ENCODE measurements at places on chromosomes 3 and 15. TPM values are rescaled to one million over a fixed set of nuclear protein-coding genes. Genes with fewer than 3 reads are reported as not detected.

CHSY1 gene
- total RNA-seq = 33.4 TPM

ISLR2 gene
- not detected for total RNA-seq

SLC9C1 gene
- 0.15 TPM for total RNA-seq

DUOX1 gene
- total RNA-seq = 7.2 TPM

- DNase-seq = peak; percentile 69
These were observed at the start of gene C3orf52 for GRCh38 chr3:112086076-112086854. Gene C3orf52, plus strand, starts transcription at chr3:112086389. Its CDS starts 19 bp downstream, at chr3:112086408.

GRCh38 chr3:118128886-118129285 is 905.8 kb downstream of the IGSF11 start:
- no peak for DNase-seq

GRCh38 chr15:75727851-75728715 is 15.4 kb upstream of the CSPG4 start:
- peak; percentile 40 for DNase-seq

DNA sequence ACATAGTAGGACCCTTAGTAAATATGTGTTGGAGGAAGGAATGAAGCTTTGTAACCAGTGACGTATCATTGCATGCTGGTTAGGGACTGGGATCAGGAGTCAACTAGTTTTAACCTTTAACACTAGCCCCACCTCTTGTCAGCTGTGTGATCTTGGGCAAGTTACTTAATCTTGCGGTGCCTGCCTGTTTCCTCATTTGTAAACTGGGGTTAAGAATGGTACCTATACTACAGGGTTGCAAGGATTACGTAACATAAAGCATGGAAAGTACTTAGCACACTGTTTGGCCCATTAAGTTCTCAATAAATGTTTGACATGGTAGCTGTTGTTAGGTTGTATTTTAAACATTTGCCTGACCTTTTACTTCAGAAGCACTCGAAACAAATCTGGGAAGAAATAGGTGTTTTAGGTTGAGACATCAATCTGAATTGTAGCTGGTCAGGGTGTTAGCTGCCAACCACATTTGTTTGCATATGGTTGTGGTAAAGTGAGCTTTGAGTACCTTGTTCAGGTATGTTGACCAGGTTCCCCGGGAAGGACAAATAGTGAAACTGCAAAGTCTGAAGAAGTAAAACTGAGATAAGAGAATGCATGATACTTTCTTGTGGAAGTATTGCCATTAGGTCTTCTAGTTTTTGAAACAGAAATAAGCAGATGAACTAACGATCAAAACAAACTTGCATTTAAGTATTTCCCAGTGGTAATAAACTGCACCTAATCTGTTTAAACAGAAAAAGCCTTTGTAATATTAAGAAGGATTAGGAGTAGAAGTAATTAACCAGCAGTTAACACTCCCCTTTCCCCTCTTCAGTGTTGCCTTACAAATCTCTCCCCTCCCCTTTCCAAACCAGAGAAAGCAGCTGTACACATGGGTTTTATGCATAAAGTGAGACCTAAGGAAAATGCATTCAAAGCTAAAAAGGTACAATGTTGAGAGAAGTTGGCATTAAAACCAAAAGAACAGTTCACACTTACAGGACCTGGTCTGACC is 25.8 kb upstream of the SCAANT1 start:
- no peak for DNase-seq

- peak; percentile 55 for DNase-seq
These were observed 14.9 kb downstream of the CCDC32 start for GRCh38 chr15:40549894-40550293.

GRCh38 chr15:48267766-48268165 is 61.7 kb downstream of the SLC12A1 start:
- no peak for DNase-seq

- no peak for DNase-seq
These were observed 6.5 kb downstream of the GP5 start for GRCh38 chr3:194392576-194392975.

- no peak for DNase-seq
These were observed 86.3 kb upstream of the XCR1 start for GRCh38 chr3:46113608-46114007.

All from breast epithelium (tissue), 4 donors.